SHP77 (cell line): ENCODE measurements at places on chromosomes 6 and 20.

DNA sequence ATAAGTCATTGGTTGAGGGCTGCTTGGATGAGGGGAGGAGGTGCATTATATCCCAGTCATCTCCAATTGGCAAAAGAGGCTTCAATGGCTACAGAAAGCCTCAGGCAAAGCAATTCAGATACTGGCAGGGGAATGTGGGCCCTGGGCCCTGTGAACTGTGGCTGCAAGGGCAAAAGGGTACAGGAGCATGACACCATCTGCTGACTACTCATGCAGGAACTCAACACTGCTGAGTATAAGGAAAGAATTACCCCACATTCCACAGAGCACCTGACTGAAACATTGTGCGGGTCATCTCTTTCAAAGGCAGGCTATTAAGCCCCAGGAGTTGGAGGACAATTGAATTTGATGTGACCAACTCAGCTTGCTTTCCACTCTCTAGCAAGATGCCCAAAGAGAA is 92.1 kb upstream of the SPTLC3 start:
- DNase-seq = no peak

DNA sequence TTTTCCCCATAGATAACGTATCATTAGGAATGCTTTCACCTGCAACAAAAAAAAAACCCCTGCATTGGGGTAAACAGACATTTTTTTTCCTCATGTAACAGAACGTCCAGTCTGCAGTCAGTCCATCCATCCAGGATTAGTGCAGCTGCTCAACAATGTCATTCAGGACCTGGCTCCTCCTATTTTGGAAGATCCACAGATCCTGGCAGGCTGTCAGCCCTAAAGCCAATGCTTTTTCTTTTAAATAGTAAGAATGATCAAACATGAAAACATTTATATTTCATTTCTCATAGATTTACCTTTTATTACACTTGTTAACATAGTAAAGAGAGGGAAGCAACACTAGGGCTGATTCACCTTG is 116.5 kb upstream of the CCDC28A start:
- no peak for DNase-seq

GRCh38 chr20:25056690-25057233 is 1.2 kb downstream of the ACSS1 start:
- DNase-seq = no peak

DNA sequence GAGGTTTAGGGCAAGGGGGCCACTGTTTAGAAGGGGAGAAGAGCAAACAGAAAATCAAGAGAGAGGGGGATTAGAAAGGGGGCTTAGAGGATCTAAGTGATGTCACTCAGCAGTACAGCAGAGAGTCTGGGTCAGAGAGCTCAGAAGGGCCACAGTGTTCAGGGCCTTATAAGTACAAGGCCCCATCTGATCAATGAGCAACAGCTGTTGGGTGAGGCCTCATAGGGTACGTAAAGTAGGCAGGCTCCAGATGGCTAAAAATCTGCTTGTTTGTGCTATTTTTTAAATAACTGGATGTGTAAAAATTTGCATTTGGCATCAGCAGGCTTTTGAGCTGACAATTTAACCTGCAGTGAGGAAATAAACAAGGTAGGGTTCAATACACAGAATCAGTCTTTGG is 149.8 kb downstream of the SH3BGRL2 start:
- no peak for DNase-seq

- no peak for DNase-seq
These were observed 43.6 kb upstream of the FAM83B start for GRCh38 chr6:54802775-54803634.

DNA sequence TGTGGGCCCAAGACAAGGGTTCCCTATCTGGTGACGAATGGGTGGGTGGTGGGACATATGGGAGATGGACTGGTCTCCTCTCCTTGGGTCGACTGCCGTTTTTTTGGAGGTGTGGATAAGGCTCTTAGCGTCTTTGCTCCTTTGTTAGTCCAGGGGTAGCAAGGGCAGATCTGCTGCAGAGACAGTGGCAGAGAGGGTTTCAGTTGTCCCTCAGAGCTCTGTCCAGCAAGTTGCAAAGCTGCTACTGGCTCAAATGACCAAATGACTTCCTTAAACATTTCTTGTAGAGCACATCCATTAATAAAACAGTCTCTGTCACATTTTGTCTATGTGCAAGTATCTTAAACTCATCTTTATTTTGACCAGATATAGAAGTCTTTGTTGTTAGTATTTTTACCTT is 508.0 kb upstream of the ADGRB3 start:
- DNase-seq = no peak

- DNase-seq = no peak
These were observed 28.4 kb downstream of the MAP3K5 start for GRCh38 chr6:136763716-136764516.

DNA sequence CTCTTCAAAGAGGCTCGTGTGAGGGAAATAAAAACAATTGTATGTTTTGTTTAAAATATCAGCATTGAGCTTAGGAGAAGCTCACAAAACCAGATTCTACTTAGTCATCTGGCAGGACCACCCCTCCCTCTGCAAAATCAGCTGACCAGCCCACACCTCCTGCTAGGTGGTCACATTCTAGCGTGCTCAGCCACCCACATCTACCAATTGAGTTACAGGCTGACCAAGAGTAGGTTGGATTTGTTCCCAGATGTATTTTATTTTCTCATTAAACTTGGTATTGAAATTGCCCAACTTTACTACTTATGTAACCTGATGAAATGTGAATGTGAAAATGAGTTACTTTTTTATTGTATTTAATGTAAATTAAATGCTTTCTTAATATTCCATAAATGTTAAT is 56.2 kb downstream of the SLC22A2 start:
- DNase-seq = no peak
